ENCODE measurements at places on chromosomes 6 and 20.

- no peak for DNase-seq
These were observed 43.1 kb downstream of the ALDH5A1 start for GRCh38 chr6:24537771-24538385.

DNA sequence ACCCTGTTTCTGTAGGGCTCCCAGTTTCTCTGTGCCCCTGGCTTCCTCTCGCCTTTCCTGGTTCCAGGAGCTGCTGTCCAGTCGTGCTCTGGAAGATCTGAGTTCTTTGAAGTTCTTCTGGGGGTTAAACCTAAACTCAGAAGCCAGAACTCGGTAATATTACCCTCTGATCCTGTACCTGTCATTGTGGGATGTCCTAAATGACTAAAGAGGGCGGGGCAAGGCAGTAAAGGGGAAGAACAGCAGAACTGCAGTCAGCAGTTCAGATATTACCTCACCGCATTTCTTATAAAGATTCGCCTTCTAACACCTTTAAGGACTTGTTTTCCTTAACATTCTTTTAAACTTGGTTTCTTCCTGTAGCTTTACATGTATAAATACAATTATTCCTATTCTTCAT, 63.9 kb downstream of the FAM120B start:
- no peak for DNase-seq

- DNase-seq = no peak
These were observed 1.7 kb upstream of the NHSL1 start for GRCh38 chr6:138500867-138501446.

DNA sequence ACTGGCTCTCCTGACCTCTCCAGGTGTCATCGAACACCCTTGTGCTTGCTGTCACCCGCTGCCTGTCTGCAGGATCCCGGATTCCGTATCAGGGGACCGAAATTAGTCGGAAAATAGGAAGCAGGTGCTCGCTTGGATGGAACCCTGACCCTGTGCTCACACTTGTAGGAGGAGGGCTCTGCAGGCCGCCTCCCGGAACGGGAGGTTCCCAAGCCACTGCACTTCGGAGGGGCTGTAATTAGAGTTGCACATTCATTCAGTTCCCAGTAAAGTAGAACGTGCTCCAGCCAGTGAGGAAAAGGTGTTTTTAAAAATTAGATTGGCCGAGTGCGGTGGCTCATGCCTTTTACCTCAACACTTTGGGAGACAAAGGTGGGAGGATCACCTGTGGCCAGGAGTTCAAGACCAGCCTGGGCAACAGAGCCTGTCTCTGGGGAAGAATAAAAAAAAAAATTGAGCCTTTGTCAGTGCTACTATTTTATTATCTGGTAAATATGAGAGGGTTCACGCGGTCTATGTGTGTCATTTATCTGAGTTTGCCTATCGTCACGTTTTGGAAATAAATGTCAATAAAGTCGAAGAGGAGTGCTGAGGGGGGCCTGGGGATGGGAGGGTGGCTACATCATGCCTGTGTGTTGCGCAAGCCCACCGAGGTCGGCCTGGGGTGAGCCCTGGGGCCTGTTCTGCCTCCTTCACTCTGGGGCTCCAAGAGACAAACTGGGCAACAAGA, 1.5 kb upstream of the GMEB2 start:
- no peak for DNase-seq

DNA sequence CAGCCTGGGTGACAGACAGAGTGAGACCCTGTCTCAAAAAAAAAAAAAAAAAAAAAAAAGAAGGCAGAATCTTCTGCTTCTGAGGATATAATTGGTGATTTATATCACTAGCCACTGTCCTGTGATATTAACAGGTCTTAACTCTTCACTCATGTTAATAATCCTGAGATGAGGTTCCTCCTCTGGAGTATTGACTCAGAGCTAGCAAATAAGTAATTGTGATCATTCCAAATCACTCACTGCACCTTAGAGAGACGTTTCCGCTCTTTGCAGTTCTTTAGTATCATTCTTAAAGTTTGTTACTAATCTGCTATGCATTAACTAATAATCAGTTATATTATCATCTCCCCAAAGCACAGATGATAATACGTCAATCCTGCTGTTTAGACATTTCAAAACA, 41.6 kb upstream of the NOX3 start:
- no peak for DNase-seq

Data from HS-27A (cell line).